ENCODE measurements at places on chromosomes 2 and 18.

GRCh38 chr2:11967946-11968465, 221.6 kb downstream of the LPIN1 start:
- no peak for DNase-seq

GRCh38 chr18:35089891-35090550, 48.8 kb downstream of the MAPRE2 start:
- DNase-seq = no peak

DNA sequence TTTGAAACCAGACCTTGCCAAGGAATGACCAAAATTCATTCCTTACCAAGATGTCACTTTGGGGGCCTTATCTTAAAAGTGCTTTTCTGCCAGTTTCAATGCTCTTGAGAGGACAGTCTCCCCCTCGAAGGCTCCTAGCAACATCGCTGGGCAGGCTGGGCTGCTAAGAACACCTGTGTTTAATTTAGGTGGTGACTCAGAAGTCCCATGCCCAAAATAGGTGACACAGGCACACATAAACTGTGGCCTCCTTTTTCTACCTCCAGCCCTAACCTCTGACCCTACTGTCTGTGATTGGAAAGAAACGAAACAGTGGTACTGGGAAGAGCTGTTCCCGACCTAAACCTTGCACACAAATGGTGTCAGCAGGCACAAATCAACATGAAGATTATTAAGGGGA, 28.7 kb upstream of the ROCK2 start:
- DNase-seq = no peak

DNA sequence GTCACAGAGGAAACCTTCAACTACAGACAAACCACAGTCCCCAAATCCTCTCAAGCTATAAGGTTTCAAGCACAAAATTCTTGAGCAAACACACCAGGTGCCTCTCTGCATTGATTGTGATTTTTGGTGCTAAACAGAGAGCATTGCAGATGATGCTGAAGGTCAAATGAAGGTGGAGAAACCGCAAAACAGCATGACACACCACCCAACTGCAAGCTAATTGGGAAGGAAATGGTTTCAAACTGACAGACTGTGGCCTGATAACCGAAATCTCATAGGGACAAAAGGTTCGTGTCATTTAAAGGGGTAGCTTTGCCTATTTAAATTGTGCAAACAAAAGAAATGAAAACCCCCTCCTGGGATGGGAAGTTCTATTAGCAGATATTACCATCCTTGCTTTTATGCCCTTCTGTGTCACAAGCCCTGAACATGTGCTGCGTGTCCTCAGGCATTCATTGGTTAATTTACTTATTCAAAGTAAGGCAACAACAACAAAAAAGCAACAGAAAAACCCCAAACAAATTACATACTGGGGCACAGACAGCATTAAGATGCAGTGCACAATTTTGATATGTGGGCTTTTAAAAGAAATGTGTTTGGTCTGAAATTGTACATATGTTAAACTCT, 154.9 kb downstream of the AQP4 start:
- no peak for DNase-seq

DNA sequence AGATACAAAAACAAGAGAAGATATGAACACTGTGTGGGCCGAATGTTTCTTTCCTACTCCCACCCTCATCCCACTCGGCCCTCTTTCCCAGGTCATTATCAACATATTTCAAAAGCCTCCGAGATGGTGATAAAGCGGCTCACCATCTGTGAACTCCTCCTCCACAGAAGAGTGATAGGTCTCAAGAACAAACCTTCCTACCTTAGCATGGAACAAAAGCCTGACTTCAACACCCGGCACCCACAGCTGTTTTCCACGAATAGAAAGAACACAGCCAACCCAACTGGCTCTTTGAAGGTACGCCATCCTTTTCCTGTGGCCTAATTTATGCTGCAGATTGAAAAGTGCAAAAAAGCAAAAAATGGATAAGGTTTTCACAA, 28.8 kb downstream of the BCL2 start:
- DNase-seq = peak; percentile 52

GRCh38 chr18:42157420-42157819, 202.4 kb downstream of the PIK3C3 start:
- DNase-seq = no peak

DNA sequence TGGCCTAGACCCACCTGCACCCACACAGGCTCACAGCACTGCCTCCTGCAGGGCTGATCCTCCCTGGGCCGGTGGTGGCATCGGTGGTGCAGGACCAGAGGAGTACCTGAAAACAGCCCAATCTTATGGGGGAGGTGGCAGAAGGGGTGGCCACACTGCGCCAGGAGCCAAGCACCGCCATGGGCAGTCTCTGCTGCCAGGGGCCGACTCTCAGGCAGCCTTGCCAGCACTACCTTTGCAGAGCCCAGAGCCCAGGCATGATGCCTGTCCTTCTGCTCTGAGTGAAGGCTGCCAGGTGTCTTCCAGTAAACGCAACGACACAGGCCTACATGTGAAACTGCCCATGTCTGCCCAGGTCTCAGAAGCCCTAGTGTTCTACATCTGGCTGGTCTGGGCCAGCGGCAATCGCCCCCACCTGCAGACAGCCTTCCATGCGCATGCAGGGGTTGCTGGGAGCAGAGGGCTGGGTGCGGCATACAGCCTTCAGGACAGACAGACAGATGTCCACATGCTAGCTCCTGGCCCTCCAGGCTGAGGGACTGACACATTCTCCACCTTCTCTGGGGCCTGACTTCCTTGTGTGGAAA, 6.8 kb downstream of the HS6ST1 start:
- DNase-seq = no peak

GRCh38 chr18:22314001-22314400, 103.7 kb downstream of the CTAGE1 start:
- DNase-seq = no peak

GRCh38 chr2:5696945-5697521, 4.8 kb downstream of the SOX11 start:
- no peak for DNase-seq

DNA sequence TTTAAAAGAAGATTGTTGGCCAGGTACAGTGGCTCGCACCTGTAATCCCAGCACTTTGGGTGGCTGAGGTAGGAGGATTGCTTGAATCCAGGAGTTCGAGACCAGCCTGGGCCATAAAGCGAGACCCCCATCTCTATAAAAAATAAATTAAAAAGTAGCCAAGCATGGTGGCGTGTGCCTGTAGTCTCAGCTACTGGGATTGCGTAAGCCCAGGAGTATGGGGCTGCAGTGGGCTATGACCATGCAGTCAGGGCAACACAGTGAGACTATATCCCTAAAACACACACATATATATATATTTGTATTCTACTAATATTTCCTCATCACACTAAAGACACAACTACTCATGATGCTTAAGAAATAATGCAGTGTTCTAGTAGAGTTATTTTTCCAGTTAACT, 7.1 kb downstream of the HDHD2 start:
- DNase-seq = no peak

DNA sequence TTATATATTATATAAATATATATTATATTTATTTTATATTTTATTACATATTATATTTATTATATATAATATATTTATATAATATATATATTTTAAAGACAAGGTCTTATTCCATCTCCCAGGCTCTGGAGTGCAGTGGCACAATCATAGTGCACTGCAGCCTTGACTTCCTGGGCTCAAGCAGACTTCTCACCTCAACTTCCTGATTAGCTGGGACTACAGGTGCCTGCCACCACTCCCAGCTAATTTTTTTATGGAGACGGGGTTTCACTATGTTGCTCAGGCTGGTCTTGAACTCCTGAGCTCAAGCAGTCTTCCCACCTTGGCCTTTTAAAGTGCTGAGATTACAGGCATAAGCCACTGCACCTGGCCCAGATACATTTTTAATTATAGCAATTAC, 110.0 kb downstream of the PHLPP1 start:
- DNase-seq = no peak

DNA sequence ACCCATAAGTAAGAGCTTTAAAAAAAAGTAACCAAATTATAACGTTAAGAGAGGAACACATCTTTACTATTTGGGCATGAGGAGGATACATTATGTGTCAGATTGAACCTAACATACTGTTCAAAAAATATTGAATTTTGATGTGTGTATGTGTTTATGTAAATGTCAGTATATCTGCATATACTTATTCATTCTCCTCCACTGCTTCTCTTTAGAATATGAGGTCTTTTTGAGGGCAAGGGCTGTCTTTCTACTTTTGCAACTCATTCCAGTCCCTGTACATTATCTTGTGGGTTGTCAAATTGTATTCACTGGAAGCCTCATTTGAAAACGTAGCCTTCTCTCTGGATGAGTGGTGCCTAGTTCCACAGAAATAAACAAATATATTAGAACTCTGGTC, 509.4 kb upstream of the HNMT start:
- no peak for DNase-seq

DNA sequence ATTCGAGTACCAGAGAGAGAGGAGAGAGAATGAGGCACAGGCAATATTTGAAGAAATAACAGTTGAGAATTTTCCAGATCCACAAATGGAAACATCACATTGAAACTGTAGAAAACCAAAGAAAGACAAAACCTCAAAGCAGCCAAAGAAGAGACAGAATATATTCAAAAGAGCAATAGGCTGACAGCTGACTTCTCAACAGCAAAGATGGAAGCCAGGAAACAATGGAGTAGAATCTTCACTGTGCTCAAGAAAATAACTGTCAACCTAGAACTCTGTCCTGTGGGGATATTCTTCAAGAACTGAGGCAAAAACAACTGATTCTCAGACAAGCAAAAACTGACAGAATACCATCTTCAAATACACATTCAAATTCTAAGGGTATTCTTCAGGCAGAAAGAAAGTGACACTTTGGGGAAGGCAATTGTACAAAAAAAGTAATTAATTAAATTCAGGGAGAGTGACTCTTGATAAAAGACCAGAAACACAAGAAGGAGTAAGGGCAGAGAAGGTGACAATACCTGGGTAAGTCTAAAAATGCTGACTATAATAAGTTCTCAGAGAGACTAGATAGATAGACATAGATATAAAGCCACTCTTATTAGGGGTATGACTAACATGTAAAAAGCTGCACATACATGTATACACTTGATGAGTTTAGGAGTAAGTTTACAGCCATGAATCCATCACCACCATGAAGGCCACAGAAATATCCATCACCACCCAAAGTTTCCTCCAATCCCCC, 25.6 kb downstream of the ANKMY1 start:
- no peak for DNase-seq

GRCh38 chr18:13019301-13019700, 28.1 kb downstream of the CEP192 start:
- DNase-seq = no peak

- no peak for DNase-seq
Observed at GRCh38 chr2:149740490-149740889, 152.9 kb upstream of the MMADHC start.

DNA sequence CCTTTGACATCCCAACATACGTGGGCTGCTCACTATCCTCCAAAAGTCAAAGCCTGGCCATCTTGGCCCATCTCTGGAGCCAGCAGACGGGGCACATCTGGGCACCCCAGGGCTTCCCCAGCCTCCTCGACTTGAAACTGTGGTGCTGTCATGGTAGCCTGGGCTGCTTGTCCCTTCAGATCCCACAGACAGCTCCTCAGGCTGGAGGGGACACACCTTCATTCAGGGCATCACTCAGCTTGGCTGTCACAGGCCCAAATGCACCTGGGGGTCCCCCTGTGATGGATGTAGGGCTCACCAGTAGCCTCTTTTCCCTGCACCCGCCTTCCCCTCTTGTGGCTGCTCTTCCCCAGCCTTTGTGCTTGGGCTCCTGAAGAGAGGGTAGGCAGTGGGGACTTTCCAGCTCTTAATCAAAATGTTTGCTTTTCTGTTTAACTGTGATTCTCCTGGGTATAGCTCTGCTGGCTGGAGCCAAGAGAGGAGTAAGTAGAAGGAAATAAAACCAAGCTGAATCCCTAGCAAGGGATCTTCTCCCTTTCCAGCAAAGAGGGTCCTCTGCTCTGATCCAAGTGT, 92.3 kb downstream of the GYPC start:
- DNase-seq = no peak

- DNase-seq = no peak
Observed at GRCh38 chr2:937530-937929, 13.1 kb upstream of the SNTG2 start.

DNA sequence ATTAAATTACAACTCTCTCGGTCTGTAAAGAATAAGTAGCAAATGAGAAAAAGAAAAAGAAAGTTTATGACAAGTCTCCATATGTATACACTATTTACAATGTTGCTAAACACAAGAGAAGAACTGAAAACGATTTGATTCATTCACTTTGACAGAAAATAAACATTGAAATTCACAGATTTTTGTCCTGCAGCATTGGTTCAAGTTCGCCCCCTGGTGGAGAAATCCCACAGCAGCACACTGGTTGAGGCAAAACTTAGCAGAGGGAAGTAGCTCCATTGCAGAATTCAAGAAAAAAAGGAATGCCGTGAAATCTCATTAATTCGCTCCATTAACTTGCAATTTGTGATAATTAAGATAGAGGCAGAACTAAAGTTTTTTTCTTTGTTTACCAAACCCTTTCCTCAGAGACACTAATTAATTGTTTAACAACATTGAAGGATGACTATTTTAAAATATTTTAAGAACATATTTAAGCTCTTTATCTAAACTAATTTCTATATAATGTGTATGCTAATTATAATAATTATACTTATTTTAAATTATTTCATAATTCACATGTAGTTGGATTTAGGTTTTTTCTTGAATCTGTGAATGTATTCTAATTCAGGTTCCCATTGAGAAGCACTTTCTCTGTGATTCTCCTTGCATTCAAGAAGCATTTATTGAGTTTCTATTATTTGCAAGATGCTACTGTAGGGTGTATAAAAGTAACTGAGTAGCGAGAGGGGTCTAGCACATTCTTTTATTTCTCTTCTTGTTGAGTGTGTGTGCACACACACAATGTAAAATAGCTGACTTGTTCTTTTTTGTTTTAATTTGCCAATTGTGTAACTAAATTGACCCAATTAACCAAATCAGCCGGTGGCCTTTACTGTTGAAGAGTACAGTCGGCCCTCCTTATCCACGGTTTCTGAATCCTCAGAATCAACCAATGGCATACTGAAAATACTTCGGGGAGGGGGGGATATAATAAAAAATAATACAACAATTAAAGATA, 74.1 kb downstream of the COL4A3 start:
- peak; percentile 51 for DNase-seq

DNA sequence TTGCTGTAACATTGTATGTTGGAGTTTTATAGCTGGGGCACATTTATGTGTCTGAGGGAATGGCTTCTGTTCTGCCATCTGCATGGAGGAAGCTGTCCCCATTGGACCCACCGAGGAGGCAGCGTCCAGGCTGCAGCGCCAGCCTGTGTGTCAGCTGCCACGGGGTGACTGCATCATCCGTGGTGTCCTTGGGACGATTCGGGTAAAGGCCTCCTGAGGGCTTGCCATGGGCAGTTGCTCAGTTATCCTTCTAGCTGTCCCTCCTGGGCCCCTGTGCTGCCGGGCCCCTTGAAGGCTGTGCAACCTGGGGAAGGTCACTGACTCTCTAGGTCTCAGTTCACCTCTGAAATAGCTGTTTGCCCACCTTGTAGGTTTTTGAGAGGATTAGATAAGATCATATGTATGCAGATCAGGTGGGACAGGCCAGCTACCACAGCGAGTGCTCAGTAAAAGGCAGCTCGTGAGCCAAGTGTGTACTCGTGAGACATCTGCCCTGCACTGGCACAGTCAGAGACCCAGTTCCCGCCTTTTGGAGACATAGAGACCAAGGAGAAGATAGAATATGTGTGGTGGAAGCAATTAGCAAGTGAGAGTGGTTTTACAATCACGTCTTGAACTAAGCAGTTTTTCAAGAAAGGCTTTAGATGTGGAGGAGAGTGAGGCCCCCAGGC, 10.6 kb downstream of the LDLRAD4 start:
- DNase-seq = no peak

Measured in CD4-positive, alpha-beta T cell treated with Interleukin-12 subunit alpha and Interleukin-12 subunit beta, for 1 hour (primary cell).